Endothelial cell of umbilical vein (primary cell): ENCODE measurements at places on chromosomes 5 and 9. TPM values are rescaled to one million over a fixed set of nuclear protein-coding genes. Genes with fewer than 3 reads are reported as not detected.
A peak's percentile ranks its signal among the peaks of the same experiment; 100 is the strongest.

LRRTM2 gene
- 0.14 and 0.20 TPM in 2 replicates for total RNA-seq

ZNF879 gene
- 2.7 and 3.7 TPM in 2 replicates for total RNA-seq

- no peak for DNase-seq
Measured at GRCh38 chr5:18553269-18553668, 919.0 kb downstream of the TAF11L14 start.

- DNase-seq = no peak
Measured at GRCh38 chr5:132819468-132819867, 6.4 kb downstream of the SOWAHA start.

- DNase-seq = peak; percentile 38
Measured at GRCh38 chr5:35089334-35090314, 41.9 kb upstream of the AGXT2 start.

- DNase-seq = no peak
Measured at GRCh38 chr5:150481972-150482406, 25.9 kb upstream of the NDST1 start.

GRCh38 chr5:93320920-93321445 lies 260.0 kb downstream of the NR2F1-AS1 start:
- DNase-seq = peak; percentile 49

FOXD4L3 gene
- not detected in 2 replicates for total RNA-seq

DNA sequence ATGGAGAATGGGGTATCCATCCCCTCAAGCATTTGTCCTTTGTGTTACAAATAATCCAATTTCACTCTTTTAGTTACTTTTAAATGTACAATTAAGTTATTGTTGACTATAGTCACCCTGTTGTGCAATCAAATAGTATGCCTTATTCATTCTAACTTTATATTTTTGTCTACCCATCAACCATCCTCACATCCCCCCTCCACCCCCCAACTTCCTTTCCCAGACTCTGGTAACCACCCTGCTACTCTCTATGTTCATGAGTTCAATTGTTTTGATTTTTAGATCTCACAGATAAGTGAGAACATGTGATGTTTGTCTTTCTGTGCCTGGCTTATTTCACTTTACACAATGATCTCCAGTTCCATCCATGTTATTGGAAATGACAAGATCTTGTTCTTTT lies 15.4 kb upstream of the RANBP17 start:
- no peak for DNase-seq

- no peak for DNase-seq
Measured at GRCh38 chr9:113220467-113221002, 542 bp downstream of the FKBP15 start.

GRCh38 chr9:72440378-72440777 lies 75.4 kb upstream of the ZFAND5 start:
- no peak for DNase-seq

GRCh38 chr9:23855873-23856604 lies 30.0 kb upstream of the ELAVL2 start:
- no peak for DNase-seq

- no peak for DNase-seq
Measured at GRCh38 chr5:126301056-126301455, 122.2 kb upstream of the GRAMD2B start.

DNA sequence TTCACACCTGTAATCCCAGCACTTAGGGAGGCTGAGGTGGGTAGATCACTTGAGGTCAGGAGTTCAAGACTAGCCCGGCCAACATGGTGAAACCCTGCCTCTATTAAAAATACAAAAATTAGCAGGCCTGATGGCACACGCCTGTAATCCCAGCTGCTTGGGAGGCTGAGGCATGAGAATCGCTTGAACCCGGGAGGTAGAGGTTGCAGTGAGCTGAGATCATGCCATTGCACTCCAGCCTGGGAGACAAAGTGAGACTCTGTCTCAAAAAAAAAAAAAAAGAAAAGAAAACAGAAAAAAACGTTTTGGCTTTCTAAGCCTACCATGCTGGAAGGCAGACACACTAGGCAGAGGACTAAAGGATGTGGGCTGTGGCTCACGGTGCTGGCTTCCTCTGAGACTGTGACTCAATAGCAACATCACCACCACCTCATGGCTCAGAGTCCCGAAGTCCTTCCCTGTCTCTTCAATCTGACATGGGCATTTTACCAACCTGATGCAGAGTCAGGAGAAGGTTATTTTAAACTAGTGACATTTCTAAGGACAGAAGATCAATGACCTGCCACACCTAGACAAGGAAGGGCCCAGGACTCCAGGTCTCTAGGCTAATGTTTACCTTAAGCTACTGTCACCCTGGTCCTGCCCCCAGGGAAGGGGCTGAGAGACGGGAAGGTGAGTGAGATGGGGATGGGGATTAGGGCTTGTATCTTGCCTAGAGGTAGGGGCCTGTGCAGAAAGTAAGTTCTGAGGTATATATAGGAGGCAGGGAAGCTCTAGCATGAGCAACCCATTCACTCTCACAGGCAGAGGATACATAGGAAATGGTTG lies 3.7 kb downstream of the ECSCR start:
- peak; percentile 82 for DNase-seq

DNA sequence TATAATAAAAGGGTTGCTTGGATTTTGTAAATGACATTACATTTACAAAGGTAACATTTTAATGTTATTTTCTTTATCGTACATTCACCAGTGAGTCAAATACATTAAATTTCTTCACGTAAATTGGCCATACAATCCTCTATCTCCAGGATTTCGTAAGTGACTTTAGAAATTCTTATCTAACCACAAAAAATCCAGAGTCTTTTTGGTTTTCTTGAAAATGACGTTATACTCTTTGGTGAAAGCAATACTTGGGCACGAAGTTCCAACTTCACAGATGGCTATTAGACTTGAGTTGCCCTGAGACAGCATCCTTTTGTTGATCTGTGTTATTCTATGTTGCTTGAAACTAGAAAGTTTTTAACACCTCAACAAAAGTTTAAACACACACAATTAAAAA lies 87.4 kb upstream of the CDH10 start:
- DNase-seq = no peak

PCA3 gene
- total RNA-seq = 0.32 and 2.5 TPM in 2 replicates

DHX29 gene
- total RNA-seq = 28.0 and 32.8 TPM in 2 replicates

- DNase-seq = no peak
Measured at GRCh38 chr5:124997186-124997893, 250.9 kb upstream of the ZNF608 start.
